ENCODE measurements at places on chromosomes 6 and 20. TPM values are rescaled to one million over a fixed set of nuclear protein-coding genes. Genes with fewer than 3 reads are reported as not detected.
A peak's percentile ranks its signal among the peaks of the same experiment; 100 is the strongest.

KIAA0408 gene
- 3.0 TPM for polyA plus RNA-seq

C20orf202 gene
- polyA plus RNA-seq, result not detected

GTSF1L gene
- polyA plus RNA-seq, result not detected

PPP1R3G gene
- 0.49 TPM for polyA plus RNA-seq

SLA2 gene
- polyA plus RNA-seq, result not detected

OXT gene
- not detected for polyA plus RNA-seq

THBD gene
- polyA plus RNA-seq, result 19.1 TPM

RCAN2 gene
- not detected for polyA plus RNA-seq

HLA-DRB1 gene
- not detected for polyA plus RNA-seq

DNA sequence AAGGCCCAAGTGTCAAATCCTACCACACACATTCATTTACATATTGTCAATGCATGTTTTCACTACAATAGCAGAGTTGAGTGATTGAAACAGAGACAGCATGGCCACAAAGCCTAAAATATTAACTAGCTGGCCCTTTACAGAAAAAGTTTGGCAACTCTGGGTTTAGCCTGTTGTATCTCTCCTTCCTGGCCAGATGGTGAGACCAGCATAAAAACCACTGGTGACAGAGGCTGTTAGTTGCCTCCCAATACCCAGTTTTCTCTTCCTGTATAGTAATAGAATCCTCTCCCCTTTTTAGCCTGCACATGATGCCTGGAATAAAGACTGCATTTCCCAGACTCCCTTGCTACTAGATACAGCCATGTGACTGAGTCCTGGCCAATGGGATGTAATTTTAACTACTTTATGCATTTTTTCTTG is 100.0 kb upstream of the TAB2 start:
- DNase-seq, result no peak

GRCh38 chr20:24164360-24164759 is 175.8 kb upstream of the GGTLC1 start:
- peak; percentile 19 for DNase-seq

GRCh38 chr6:107318100-107318736 is 141.1 kb downstream of the PDSS2 start:
- DNase-seq, result peak; percentile 41

DNA sequence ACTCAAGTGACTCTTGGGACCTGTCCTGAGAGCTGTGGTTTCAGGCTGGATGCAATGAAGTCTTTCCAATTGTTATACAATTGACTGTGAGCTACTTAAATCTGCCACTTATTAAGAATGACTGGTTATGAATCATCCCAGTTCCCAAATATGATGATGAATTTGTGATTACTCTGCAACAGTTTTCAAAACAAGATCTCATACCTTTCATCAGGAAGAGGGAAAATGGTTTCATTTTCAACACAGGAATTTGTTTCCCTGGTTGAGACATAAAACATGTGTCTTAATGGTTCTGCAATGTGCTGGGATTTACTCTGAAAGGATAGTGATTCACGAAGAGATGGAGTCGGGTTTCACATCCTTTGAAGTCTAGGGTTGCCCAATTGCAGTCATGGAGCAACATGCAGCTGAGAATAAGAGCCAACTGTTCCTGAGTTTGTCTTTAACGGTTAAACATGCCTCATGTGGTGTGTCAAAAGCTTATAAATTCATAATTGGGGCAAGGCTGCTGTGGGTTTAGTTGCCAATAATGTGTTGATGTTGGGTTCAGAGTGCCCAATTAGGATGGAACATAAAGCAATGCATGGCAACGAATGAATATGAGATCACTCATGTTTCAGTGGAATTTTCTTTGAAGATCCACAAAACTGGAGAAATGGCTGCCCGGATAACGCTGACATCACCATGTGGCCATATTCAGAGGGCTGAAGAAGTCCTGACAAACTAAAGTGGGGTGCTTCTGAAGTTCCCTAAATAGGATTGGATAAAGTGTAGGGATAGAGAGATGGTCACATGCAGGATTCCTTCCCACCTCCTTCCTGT is 41.0 kb downstream of the CYP24A1 start:
- peak; percentile 70 for DNase-seq

- DNase-seq, result no peak
These were observed 188.0 kb downstream of the DLL1 start for GRCh38 chr6:170102582-170103481.

DNA sequence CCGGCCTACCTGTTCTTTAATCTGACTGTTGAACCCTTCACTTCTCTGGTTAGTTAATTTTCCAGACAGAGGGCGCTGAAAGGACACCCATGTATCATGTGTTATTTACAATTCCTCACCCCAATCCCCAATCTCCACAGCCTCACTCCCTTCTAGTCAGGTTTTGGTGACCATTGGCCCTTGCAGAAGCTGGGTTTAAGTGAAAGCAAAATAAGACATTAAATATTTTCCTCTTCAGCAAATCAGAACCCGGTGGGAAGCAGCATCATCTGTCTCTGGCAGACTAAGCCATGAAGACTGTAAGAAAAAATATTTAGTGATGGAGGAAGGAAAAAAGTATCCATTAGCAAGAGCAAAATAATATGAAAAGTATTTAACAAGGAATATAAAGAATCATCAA is 9.4 kb upstream of the HLA-DQA1 start:
- DNase-seq, result no peak

- DNase-seq, result no peak
These were observed 23.3 kb downstream of the TMC2 start for GRCh38 chr20:2559651-2560050.

DNA sequence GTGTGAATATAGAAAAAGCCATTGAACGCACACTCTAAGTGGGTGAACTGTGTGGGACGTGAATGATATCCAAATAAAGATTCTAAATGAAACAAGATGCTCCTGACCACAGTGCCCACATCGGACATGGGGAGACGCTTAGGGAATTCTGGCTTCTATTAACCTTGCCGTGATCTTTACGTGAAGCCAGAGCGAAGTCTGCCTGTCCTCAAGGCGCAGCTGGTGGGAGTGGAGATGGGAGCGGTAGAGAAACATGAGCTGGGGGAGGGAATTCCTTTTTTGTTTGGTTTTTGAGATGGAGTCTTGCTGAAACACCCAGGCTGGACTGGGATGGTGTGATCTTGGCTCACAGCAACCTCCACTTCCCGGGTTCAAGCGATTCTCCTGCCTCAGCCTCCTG is 46.0 kb downstream of the VSTM2L start:
- DNase-seq, result no peak

DNA sequence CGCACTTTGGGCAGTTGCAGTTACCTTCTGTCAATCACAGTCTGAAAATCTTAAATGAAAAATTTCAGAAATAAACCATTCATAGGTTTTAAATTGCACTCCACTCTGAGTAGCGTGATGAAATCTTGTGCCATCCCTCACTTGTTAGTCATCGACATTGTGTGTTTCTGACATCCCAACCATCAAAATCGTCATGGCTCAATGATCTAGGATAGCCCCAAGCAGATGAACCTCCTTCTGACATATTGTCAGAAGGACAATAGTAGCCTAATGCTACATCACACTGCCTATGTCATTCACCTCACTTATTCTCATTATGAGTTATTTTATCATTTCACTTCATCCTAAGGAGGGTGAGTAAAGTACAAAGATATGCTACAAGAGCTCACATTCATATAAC is 284.8 kb downstream of the PTPRK start:
- DNase-seq, result no peak

DNA sequence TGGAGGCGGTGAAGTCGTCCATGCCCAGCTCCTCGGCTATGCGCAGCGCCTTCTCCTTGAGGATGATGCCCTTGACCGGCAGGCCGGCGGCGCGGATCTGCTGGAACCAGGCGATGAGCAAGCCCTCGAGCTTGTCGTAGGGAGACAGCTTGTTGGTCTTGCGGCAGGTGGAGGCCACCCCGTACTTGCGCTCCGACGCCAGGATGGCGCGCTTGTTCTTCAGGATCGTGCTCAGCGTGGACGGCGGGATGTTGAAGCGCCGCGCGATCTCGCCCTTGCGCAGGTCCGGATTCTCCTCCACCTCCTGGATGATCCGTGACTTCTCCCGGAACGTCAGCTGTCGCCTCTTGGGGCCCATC is 435 bp downstream of the CENPB start:
- DNase-seq, result peak; percentile 80

- DNase-seq, result no peak
These were observed 174.2 kb upstream of the THBS2 start for GRCh38 chr6:169427856-169428255.

GRCh38 chr6:26170951-26171841 is 84.0 kb downstream of the HFE start:
- no peak for DNase-seq

- no peak for DNase-seq
These were observed 12.3 kb downstream of the PXT1 start for GRCh38 chr6:36430351-36430750.

GRCh38 chr6:166625356-166625755 is 1.7 kb downstream of the RPS6KA2 start:
- no peak for DNase-seq

GRCh38 chr6:168418711-168419121 is 22.3 kb upstream of the SMOC2 start:
- no peak for DNase-seq

Measured in A549 (cell line).